Naive thymus-derived CD8-positive, alpha-beta T cell (primary cell): ENCODE measurements at places on chromosomes 5 and 9.

DNA sequence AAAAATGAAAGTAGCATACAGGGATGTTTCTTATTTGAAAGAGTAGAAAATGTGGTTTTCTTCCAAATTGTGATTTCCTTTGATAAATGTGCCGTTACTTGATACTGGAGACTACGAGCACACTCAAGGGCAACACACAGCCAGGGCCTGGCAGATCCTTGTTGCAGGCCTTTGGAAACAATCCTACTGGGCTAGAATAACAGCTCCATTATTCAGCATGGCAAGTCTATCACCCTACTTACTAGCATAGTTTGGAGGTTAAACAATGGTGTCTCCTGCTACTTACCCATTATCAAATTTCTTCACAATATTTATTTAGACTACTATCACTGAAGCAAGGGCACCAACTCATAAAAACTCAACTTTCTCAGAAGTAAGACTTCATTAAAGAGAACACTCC lies 140.8 kb upstream of the ZNF608 start:
- DNase-seq, result no peak
- no peaks in the 10 kb centered on the region for H3K27me3 ChIP-seq
- H3K4me3 ChIP-seq, result no peak overlapping the region
- no peaks in the 10 kb centered on the region for H3K36me3 ChIP-seq
- H3K27ac ChIP-seq, result no peak overlapping the region

DNA sequence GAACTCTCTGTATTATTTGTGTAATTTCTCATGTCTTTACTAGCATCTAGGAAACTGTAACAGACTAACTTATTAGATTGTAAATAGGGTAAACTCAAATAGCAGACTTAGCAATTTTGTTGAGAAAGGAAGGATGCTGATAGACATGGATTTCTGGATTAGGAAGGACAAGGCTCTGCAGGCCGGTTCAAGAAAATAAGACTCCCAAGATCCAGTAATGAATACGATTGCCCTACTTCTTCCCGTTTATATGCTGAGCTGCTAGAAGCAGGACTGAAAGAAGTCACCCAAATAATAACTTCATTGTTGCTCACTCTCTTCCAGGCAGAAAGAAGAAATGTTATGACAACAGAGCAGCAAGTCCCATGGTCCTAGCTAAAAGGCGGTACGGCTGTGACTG lies 22.8 kb upstream of the C9orf40 start:
- H3K27me3 ChIP-seq, result no peaks in the 10 kb centered on the region
- no peak overlapping the region for H3K27ac ChIP-seq
- peaks cover 12% of the 10 kb centered on the region for H3K4me1 ChIP-seq
- DNase-seq, result no peak
- H3K36me3 ChIP-seq, result peaks cover 43% of the 10 kb centered on the region
- H3K4me3 ChIP-seq, result no peak overlapping the region

GRCh38 chr9:36779582-36779981 lies 206.9 kb downstream of the MELK start:
- H3K4me3 ChIP-seq, result no peak overlapping the region
- H3K4me1 ChIP-seq, result no peaks in the 10 kb centered on the region
- H3K36me3 ChIP-seq, result peaks cover 9% of the 10 kb centered on the region
- peaks cover 28% of the 10 kb centered on the region for H3K27me3 ChIP-seq

DNA sequence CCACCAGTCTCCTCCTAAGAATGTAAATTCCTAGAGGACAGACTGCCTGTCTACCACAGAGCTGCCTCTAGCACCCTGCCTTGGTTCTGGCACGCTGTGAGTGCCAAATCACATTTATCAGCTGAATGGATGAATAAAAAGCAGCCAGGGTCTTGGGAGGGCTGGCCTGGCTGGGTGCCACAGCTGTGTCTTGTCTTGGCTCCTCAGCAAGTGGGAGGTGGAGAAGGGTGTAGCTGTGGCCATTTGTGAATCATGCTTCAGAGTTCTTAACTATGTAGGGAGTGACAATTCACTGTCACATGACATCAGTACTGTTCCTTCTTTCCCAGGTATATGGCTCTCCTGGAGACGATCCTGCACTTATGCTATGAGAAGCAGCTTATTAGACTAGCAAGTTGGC lies 70.6 kb downstream of the DCP2 start:
- H3K27me3 ChIP-seq, result no peaks in the 10 kb centered on the region
- H3K4me3 ChIP-seq, result no peak overlapping the region
- peaks cover 3% of the 10 kb centered on the region for H3K4me1 ChIP-seq
- H3K36me3 ChIP-seq, result peaks cover 27% of the 10 kb centered on the region

- H3K4me3 ChIP-seq, result no peak overlapping the region
- no peak overlapping the region for H3K27ac ChIP-seq
- H3K27me3 ChIP-seq, result peaks cover 8% of the 10 kb centered on the region
- no peak for DNase-seq
These were observed 287.1 kb downstream of the SLIT3 start for GRCh38 chr5:169013846-169014245.
